ENCODE measurements at places on chromosomes 13 and 19.

- no peak for DNase-seq
Observed at GRCh38 chr13:64471916-64472315, 2758.2 kb downstream of the PCDH9 start.

- DNase-seq: peak; percentile 56
Observed at GRCh38 chr19:46678110-46678732, 17.2 kb upstream of the DACT3 start.

DNA sequence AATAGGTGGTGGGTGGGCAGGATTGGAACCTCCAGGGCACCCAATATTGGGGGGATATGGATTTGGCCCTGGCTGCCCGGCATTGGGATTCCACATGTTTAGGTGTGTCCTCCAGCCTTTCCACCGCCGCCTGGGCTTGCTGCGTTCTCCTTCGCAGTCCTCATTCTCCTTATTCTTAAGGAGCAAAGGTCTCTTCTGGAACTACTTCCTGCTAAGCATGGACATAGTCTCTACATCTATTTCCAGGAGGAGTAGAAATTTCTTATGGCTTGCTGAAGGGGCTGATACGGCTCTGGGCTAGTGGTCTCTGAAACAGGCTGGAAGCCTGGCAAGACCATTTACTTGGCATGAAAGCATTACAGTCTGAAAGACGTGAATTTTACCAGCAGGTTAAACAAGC is 9.2 kb upstream of the FCGBP start:
- DNase-seq: no peak

- no peak for DNase-seq
Observed at GRCh38 chr13:58994777-58995176, 1169.0 kb downstream of the DIAPH3 start.
